ENCODE measurements at places on chromosomes 5 and 9. TPM values are rescaled to one million over a fixed set of nuclear protein-coding genes. Genes with fewer than 3 reads are reported as not detected.

GRCh38 chr5:142015781-142016533 lies 3.1 kb upstream of the GNPDA1 start:
- no peak overlapping the region for H3K4me3 ChIP-seq
- no peak overlapping the region for H3K27ac ChIP-seq
- no peak for DNase-seq
- peaks cover 9% of the 10 kb centered on the region for H3K4me1 ChIP-seq
- H3K36me3 ChIP-seq, result peaks cover 6% of the 10 kb centered on the region

- peaks cover 30% of the 10 kb centered on the region for H3K4me1 ChIP-seq
Observed at GRCh38 chr9:91908746-91909145, 41.3 kb downstream of the ROR2 start.

DNA sequence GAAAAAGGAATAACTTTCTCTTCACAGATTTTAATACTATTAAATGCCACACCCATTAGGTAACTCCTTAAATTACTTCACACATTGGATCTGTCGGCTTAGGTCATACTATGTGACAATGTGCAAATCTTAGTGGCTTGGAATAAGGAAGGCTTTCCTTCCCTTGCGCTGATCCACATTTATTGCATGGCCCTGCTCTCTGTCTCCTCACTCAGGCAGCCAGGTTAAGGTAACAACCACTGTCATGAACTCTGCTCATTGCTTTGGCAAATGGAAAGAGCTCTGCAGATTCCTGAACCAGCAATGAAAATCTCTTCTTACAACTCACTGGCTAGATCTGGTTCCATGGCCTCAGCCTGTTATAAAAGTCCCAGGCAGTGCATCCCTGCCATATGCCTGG lies 121.9 kb upstream of the NFIB start:
- peaks cover 10% of the 10 kb centered on the region for H3K4me1 ChIP-seq
- H3K27ac ChIP-seq, result no peak overlapping the region
- no peak for DNase-seq

- no peaks in the 10 kb centered on the region for H3K27me3 ChIP-seq
- no peak overlapping the region for H3K27ac ChIP-seq
- H3K36me3 ChIP-seq, result no peaks in the 10 kb centered on the region
- DNase-seq, result no peak
- peaks cover 32% of the 10 kb centered on the region for H3K4me1 ChIP-seq
Observed at GRCh38 chr5:155056644-155057269, 43.2 kb downstream of the KIF4B start.

- H3K27me3 ChIP-seq, result peaks cover 10% of the 10 kb centered on the region
- H3K27ac ChIP-seq, result no peak overlapping the region
- DNase-seq, result no peak
Observed at GRCh38 chr5:55154873-55155272, 5.1 kb upstream of the GPX8 start.

DNA sequence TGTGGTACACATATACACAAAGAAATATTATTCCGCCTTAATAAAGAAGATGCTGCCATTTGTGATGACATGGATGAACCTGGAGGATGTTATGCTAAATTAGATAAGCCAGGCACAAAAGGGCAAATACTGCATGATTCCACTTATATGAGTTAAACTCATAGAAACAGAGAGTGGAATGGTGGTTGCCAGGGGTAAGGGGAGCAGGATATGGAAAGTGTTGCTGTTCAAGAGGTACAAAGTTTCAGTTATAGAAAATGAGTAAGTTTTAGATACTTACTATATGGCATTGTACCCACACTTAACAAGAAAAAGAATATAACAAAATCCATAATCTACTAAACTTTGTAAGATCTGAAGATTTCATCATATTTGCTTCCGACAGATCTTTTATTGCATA lies 252.2 kb downstream of the SYK start:
- no peak overlapping the region for H3K4me3 ChIP-seq
- no peaks in the 10 kb centered on the region for H3K36me3 ChIP-seq
- H3K27ac ChIP-seq, result no peak overlapping the region

GRCh38 chr5:66860199-66860975 lies 264.2 kb downstream of the MAST4 start:
- no peak overlapping the region for H3K27ac ChIP-seq
- peak; percentile 13 for DNase-seq
- H3K27me3 ChIP-seq, result no peaks in the 10 kb centered on the region

Gene TMEFF1
- 66.5 TPM for total RNA-seq

DNA sequence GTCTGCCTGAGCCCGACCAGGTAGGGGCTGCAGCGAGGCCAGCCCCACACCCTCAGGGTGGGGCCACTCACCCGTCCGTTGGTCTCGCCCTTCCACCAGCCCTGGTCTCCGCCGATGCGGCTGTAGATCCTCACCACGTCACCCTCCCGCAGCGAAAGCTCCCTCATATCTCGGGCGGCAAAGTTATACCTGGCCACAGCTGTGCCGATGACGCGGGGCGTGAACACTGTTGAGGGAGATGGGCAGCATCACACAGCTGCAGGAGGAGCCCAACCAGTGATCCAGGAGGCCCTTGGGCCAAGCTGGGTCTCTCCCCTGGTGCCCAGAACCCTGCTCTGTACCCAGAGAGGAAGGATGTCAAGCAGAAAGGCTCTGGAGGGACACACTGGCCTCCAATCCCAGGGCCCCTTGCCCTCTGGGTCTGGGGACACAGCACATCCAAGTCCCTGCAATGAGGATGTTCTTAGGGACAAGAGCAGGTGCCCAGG lies 30.3 kb upstream of the SARDH start:
- peak; percentile 3 for DNase-seq
- no peak overlapping the region for H3K4me3 ChIP-seq
- H3K36me3 ChIP-seq, result peaks cover 48% of the 10 kb centered on the region
- H3K27ac ChIP-seq, result no peak overlapping the region

GRCh38 chr9:111943200-111943599 lies 46.6 kb downstream of the UGCG start:
- H3K27ac ChIP-seq, result no peak overlapping the region
- DNase-seq, result no peak
- H3K36me3 ChIP-seq, result no peaks in the 10 kb centered on the region
- H3K4me3 ChIP-seq, result no peak overlapping the region

DNA sequence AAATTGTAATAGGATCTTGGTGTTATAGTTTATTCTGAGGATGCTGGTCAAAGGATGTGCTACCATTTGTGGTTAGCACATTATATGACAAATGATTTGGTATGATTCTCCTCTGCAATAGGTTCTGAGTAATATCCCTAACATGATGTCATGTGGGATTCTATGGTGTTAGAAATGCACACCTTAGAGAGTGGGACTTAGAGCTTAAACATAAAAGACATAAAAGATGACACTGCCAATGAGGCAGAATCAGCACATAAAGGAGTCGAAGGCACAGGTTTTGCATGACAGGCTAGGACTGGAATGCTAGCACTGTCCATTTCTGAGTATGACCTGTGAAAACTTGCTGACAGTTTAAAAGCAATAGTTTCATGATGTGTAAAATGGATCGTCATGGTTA lies 100.4 kb downstream of the OSTF1 start:
- no peak overlapping the region for H3K4me3 ChIP-seq
- no peaks in the 10 kb centered on the region for H3K4me1 ChIP-seq
- no peaks in the 10 kb centered on the region for H3K27me3 ChIP-seq
- H3K36me3 ChIP-seq, result no peaks in the 10 kb centered on the region
- DNase-seq, result no peak

GRCh38 chr9:137156567-137157375 lies 13.1 kb downstream of the LRRC26 start:
- peak; percentile 75 for DNase-seq
- H3K27ac ChIP-seq, result no peak overlapping the region
- peaks cover 66% of the 10 kb centered on the region for H3K27me3 ChIP-seq
- H3K36me3 ChIP-seq, result no peaks in the 10 kb centered on the region
- peak overlapping the region; percentile 64 for H3K4me3 ChIP-seq
- H3K4me1 ChIP-seq, result no peaks in the 10 kb centered on the region

Gene ADCY2
- total RNA-seq, result 165 TPM

- H3K4me3 ChIP-seq, result no peak overlapping the region
- no peaks in the 10 kb centered on the region for H3K36me3 ChIP-seq
- H3K27me3 ChIP-seq, result no peaks in the 10 kb centered on the region
- no peak for DNase-seq
- peaks cover 20% of the 10 kb centered on the region for H3K4me1 ChIP-seq
- H3K27ac ChIP-seq, result no peak overlapping the region
Observed at GRCh38 chr9:8709731-8710130, 910.2 kb upstream of the DMAC1 start.

Gene EDIL3
- total RNA-seq, result 48.3 TPM

Gene ST6GALNAC4
- total RNA-seq, result 25.1 TPM

Gene TRIM36
- total RNA-seq, result 20.0 TPM

Gene ANKRD31
- total RNA-seq, result 0.09 TPM

Gene MARCOL
- not detected for total RNA-seq

DNA sequence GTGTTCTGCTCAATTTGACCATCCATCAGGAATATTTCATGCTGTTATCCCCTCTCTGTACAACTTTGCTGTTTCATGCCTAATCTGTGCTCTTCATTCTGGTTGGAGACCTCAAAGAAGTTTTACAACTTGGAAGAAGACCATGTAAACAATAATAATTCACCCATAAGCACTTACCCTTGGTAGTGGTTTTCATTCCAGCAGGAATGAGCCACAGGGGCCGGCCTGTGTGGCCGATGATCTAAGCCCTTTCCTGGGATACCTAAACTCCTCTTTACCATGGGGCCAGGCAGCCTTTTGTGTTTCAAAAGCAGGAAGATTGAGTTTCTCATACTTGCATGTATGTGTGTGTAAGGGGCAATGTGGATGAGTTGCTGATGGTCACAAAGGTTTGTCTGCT lies 165.0 kb downstream of the FGF1 start:
- H3K4me1 ChIP-seq, result peaks cover 28% of the 10 kb centered on the region
- H3K4me3 ChIP-seq, result no peak overlapping the region
- H3K27ac ChIP-seq, result peak overlapping the region; percentile 39
- H3K36me3 ChIP-seq, result peaks cover 21% of the 10 kb centered on the region
- no peaks in the 10 kb centered on the region for H3K27me3 ChIP-seq
